Posterior vena cava (tissue), 2 donors: ENCODE measurements at places on chromosomes 5 and 9. TPM values are rescaled to one million over a fixed set of nuclear protein-coding genes. Genes with fewer than 3 reads are reported as not detected.

DNA sequence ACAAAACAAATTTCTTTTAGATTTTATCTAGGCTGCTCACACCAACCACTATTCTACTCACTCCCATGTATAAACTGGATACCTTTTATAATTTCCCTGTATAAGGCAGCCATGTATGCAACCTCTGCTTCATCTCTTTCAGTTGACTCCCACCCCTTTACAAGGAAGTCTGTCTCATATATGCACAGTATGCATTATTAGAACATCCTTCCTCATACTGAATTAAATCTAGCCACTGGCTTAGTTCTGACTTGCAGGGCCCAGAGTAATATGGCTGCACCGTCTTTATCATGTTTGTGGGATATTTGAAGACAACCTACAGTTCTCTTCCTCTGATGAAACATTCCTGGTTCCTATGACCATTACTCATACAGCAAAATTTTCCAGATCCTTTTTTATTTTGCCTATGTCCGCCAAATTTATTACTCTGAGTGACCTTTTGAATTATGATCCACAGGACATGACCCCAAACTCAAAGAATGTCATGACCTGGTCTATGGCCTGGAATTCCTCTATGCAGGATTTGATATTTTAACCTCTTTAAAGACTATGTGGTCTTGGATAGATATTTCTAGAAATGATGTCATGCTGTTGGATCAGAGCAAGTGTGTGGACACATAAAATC, 76.6 kb upstream of the ITGA1 start:
- no peak for DNase-seq

The IGFBPL1 gene
- 5.5 TPM for total RNA-seq

The SLC25A25 gene
- total RNA-seq = 22.9 TPM

The MEF2C gene
- 86.7 TPM for total RNA-seq

DNA sequence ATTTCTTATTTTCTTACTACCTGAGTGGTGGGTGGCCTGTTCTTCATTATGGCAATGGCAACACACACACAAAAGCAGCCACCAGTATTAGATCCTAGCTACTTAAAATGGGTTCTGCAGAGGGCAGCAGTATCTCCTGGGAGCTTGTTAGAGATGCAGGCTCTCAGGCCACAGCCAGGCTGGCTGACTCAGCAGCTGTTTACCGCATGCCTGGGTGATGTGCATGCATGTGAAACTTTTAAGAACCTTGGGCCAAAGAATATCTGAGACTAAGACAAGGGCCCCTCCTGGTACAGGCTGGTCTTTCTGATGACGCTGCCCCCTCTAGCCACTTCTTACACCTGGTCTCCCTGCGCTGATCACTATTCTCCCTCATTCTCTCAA, 399.0 kb downstream of the MED10 start:
- no peak for DNase-seq

DNA sequence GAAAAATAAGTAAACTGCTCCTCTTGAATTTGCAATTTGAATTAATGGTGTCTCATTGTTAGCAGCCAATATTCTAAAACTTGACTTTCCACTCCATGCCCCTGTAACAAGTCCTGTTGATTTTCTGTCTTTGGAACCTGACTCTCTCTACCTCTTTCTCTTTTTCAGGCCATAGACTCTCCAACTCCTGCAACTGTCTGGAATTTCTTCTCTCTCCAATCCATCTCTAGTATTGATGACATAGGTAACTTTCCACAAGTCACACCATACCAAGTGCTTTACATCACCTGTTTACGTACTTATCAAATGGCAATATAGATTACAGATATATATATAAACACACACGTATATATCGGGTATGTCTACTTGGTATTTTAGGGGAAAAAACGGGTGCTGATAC, 923 bp downstream of the C5orf34 start:
- no peak for DNase-seq

- peak; percentile 81 for DNase-seq
These were observed 79.6 kb downstream of the CSNK1A1 start for GRCh38 chr5:149471406-149472183.

- no peak for DNase-seq
These were observed 30.8 kb downstream of the MTAP start for GRCh38 chr9:21833090-21833801.

- peak; percentile 42 for DNase-seq
These were observed 6.1 kb downstream of the VAV2 start for GRCh38 chr9:133986061-133986460.

The CDX1 gene
- total RNA-seq = 0.28 TPM

DNA sequence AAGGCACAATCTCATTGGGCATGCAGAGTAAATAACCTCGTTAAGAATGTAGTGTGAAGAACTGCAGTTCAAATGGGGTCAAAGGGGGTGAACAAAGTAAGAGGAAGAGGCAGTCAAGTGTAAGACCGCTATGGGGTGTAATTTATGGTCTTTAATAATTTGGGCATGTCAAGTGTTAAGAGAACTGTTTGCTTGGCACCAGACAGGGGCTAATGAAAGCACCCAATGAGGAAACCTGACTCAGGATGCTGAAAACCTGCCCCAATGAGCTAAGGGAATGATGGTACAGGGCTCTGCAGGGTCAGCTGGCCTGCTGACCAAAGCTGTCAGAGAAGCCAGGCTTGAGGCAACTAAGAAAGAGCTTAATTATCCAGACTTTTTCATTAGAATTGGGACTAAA, 368.1 kb downstream of the DTWD2 start:
- DNase-seq = no peak

DNA sequence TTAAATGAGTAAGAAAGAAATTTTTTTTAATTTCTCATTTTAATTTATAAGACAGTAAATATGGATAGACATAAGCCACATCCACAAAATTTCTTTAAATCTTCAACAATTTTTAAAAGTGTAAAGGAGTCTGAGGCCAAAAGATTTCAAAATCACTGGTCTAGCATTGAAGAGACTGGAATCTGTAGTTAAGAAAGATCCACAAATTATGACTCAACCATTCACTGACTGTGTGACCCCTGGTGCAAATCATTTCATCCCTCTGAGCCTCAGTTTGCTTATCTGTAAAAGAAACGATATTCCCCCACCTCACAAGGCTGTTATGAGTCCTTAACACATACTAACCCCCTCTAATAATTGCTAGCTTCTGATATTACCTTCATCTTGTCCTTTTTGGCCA, 98.5 kb downstream of the EBF1 start:
- DNase-seq = no peak

DNA sequence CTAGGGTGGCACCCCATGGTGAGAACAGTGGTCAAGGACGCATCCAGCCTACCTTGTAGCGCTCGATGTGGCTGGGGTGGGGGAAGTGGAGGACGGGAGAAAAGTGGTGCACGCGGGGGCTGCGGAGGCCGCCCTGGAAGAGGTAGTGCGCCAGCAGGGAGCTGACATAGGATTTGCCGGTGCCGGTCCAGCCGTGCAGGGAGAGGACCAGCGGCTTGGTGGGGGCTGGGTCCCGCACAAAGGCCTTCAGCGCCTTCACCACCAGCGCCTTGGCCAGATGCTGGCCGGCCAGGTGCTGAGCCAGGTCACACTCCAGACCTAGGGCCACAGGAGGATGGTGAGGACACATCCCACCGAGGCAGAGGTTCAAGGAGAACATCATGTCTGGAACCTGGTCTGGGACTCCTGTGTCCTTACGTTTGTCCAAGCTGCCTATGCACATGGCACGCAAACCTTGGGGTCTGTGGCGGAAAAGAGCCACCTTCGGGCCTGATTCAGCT, 797 bp downstream of the TOR2A start:
- DNase-seq = no peak

DNA sequence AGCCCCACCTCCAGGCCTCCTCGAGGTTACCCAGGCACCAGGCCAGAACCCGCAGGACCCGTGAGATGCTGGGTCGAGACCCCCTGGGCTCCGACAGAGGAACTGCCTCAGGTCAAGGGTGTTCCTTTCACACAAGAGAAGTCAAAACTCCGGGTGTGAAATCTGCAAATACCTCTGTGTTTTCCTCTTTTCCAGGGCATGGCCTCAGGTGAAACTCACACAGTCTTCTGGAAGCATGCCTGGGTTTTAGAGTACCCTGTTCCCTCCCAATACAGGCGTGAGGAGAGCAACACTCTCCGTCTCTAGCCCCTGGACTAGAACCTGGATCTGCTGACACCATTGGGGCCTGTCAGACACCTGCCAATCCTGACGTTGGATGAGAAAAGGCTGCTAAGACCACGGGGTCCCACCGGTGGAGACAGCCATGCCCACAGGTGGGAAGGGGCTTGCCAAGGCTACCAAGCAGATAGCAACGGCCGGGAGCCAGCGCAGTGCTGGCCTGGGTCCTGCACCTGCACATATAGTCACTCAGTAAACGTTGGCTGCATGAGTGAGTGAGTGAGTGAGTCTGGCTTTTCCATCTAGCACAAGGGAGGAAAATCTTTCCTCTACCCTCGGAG, 182.0 kb upstream of the PPP1R26 start:
- DNase-seq = peak; percentile 54

The RANBP17 gene
- total RNA-seq = 24.3 TPM

- DNase-seq = peak; percentile 71
These were observed 6.8 kb upstream of the SLC2A6 start for GRCh38 chr9:133485531-133486260.

The CDC20B gene
- total RNA-seq = not detected

The PRR16 gene
- 4.3 TPM for total RNA-seq

The FAT2 gene
- total RNA-seq = not detected

GRCh38 chr5:39661026-39661779, 236.4 kb upstream of the DAB2 start:
- no peak for DNase-seq

GRCh38 chr9:132637351-132637750, 32.4 kb downstream of the DDX31 start:
- no peak for DNase-seq

DNA sequence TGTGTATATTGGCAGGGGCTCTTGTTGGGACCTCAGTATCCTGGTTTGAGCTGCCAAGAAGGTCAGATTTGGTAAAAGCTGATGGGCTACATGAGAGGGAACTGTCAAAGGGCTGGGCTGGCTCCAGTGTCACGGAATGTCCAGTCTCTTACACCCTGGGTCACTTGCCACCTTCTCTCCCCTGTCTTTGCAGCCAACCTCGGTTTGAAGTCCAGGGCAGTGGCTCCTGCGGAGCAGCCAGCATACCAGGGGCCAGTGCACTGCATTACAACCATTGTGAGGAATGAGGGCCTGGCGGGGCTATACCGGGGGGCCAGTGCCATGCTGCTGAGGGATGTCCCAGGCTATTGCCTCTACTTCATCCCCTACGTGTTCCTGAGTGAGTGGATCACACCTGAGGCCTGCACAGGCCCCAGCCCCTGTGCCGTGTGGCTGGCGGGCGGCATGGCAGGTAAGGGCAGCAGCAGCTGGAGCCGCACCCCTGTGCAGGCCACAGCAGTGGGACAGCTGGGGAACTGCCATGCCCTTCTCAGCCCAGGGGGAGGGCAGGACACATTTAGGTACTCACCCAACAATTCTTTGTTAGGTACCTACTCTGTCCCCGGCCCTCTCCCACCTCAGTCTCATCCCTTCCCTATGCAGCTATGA, 24.2 kb downstream of the IL9 start:
- no peak for DNase-seq

DNA sequence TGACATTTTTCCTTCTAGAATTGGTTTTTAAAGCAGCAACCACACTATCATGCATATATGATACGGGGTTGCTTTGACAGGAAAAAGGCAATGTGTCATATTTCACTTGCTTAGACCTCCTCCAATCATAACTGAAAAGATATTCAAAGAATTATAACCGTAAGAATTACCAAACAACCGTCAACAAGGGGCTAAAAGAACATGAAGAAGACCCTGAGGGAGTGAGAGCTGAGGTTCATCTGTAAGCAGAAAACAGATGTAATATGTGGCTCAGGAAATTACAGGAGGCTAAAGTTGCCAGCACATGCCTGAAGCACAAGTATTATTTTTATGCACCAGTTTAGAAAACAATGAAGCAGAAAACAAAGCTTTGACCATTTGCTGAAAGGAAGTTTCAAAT, 78.9 kb downstream of the APBA1 start:
- DNase-seq = no peak

The RFESD gene
- 2.0 TPM for total RNA-seq

The IRGM gene
- not detected for total RNA-seq

DNA sequence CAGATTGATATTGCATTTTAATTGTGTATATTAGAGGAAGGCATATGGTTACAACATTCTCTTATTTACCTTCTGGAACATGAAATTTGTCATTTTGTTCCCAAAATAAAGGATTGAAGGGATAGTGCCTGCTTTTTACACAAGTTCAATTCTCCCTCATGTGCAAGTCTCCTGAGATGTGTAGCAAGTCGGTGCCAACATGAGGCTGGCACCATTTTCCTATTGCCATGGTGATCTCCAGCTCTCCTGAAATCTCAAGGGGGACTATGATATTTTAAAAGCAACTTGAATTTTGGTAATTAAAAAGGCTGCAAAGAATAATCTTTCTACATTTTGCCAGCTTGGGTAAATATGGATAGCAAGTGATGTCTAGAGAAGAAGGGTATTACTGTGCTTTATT, 693.3 kb upstream of the WWC1 start:
- DNase-seq = no peak

- no peak for DNase-seq
These were observed 293.4 kb upstream of the PTGER4 start for GRCh38 chr5:40386289-40386688.

The CA9 gene
- 1.2 TPM for total RNA-seq

The SV2C gene
- total RNA-seq = 0.05 TPM

GRCh38 chr5:14630671-14631070, 33.8 kb upstream of the OTULIN start:
- no peak for DNase-seq

DNA sequence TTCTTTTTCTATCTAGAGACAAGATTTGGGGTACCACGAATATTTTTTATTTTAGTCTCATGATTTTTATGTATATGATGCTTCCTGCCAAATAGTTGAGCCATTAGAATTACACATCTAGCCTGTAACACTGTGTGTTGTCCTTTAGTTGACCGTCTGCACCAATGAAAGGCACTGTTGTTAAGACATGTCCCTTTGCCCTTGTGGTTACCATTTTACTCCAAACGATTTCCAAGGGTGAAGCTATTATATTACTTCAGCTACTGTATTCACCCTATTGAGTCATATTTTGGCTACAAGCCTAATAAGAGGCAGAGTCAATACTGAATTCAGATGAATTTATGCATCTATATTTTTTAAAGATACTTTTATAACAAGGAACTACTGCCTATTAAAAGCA, 207.6 kb downstream of the CETN3 start:
- no peak for DNase-seq
